ENCODE measurements at places on chromosomes 6 and 20.

DNA sequence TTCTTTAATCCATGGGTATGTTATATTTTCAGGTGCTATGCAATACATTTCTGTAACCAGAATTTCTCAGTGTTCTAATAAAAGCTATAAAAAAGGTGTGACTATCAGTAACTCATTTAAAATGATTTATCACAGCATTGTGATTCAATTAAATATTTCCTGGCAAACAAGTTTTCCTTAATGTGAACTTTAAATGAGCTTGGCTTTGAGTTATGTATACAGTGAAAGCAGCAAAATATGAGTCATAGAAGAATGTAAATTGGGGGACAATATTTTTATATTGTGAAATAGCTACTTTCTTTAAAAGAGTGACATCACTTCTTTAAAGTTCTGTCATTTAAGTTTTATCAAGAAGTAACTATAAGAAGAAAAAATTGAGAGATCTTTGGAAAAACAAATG lies 484.9 kb upstream of the MAN1A1 start:
- no peak for DNase-seq

DNA sequence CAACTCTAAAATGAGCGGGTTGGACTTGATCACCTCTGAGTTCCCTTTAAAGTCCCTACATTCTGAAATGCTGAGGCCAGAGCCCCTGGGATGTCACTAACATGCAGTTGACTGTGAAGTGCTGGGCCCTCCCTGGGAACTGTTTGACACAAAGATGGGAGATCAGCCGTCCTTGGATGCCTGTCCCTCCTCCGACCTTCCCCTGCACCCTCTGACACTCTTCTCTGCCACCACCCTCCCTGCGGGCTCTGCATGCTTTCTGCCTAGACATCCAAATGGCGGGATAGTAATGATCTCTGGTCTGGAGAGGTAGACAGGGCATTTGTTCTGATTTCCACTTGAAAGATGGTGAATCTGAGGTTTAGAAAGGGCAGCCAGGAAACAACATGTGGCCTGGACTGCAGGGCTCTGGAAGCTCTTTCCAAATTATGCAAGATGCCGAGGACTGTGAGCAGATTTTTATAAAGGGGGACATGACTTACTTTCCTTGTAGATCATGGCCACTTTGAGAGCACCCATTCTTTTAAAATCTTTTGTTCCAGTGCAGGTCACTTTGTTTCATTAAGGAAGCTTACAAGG lies 113.2 kb downstream of the ZDHHC14 start:
- DNase-seq = no peak

DNA sequence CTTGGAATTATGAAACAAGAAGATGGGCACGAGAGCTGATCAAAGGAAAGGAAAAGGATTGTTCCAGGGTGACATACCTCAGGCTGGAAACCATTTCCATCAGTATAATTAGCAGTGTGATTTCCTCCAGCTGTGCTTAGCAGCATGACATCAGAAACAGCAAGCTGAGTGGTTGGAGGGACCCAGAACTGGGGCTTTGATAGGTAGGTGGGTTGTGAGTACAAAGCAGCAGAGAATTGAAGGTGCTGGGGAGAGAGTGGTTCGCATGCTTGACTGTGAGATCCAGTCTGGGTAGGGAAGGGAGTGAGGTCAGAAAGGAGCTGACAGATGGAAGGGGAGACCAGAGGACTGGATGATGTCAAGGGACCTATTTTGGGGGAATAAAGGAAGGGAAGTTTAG lies 90.4 kb downstream of the CD164 start:
- no peak for DNase-seq

DNA sequence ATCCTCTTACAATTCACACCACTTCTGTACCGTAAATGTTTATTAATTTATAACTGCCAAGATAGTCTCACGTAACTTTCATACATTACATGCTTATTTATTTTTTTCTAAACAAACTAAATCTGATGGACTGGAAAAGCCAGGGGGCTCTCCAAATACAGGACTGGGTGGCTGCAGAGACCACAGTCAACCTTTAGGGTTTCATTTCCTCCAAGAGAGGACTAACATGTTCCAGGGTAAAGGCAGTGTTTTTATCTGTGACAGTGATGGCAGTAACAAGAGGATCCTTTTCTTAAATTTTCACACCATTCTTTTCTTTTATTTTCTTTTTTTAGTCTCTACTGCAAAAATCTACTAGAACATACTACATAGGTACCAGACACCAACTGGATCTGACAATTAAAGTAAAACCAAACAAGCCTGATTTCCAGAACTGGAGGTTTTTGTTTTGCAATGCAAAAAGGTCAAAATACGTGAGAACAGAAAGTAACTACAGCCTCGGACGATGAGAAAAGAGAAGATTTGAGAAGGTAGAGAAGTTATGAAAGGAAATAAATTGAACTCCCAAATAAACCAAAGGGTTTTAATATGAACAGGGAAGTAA lies 1.2 kb downstream of the LMBRD1 start:
- DNase-seq = peak; percentile 41

GRCh38 chr6:2396846-2397630 lies 151.6 kb upstream of the GMDS start:
- no peak for DNase-seq

GRCh38 chr6:138692978-138693909 lies 80.3 kb upstream of the CCDC28A start:
- DNase-seq = peak; percentile 30

- DNase-seq = no peak
Observed at GRCh38 chr6:131112249-131112648, 23.0 kb upstream of the AKAP7 start.

- peak; percentile 93 for DNase-seq
Observed at GRCh38 chr20:5528719-5529256, 212.0 kb upstream of the PROKR2 start.

GRCh38 chr20:58546416-58546711 lies 31.2 kb upstream of the APCDD1L start:
- no peak for DNase-seq

DNA sequence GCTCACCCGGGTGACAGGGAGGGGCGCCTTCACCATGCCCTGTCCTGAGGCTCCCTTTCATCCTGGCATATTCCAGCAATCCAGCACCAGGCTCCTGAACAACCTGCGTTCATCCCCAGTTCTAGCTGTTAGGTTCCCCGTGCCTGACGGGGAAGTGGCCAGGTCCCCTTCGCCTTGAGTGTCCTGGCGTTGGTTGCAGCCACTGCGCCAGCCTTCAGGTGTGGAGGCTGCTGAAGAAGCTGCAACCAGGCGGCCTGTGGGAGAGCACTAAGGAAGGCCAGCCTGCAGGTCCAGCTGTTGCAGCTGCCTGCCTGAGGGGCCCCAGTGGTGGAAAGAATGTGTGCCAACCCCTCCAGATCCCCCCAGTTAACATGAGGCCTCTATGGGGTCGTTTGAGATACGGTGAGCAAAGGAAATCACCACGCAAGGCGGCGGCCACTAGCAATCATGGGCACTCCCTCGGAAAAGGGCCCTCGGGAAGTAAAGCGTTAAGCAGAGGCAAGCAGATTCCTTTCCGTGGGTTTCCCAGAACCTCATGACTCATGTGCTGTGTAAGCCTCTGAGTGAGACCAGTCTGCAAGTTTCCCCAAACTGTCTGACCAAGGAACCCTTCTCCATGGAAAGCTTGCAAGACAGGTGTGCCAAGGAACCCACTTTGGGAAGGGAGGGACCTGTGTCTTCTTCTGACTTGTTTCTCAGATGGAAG lies 320.8 kb downstream of the TAF4 start:
- DNase-seq = no peak

GRCh38 chr6:52505726-52506409 lies 71.0 kb downstream of the TRAM2 start:
- peak; percentile 17 for DNase-seq

- no peak for DNase-seq
Observed at GRCh38 chr6:47250302-47250701, 59.4 kb downstream of the TNFRSF21 start.

- DNase-seq = no peak
Observed at GRCh38 chr6:124676033-124676432, 286.2 kb upstream of the RNF217 start.

DNA sequence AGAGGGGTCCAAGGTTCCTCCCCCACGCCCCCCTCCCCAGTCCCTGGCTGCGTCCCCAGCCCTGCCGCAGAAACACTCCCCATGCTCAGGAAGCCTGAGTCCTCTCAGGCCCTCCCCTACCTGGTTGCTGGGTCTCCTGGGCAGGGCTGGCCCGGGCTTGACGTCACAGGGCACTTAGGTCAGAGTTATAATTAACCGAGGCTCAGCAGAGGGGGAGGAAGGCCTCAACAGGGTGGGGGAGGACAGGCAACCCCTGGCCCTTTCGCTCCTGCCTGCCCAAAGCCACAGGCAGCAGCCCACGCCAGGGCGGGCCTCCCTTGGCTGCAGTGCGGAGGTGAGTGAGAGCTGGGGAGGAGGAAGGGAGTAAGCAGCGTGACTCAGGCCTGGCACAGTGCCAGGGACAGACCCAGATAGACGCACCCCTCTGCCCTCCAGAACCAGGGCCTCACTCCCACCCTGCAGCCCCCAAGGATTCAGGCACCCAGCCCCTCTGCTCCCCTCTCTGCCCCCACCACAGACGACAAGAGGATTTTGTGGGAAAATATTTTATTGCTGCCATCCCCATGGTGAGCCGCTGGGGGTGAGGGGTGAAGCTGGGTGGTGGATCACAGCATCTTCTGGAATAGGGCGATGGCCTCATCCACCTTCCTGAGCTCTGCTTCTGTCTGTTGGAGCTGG lies at the start of gene VWA7:
Gene VWA7, minus strand, starts transcription at position 340 of the 678 bp plus-strand sequence. CDS start 549 bp downstream, outside the sequence.
- DNase-seq = peak; percentile 86

DNA sequence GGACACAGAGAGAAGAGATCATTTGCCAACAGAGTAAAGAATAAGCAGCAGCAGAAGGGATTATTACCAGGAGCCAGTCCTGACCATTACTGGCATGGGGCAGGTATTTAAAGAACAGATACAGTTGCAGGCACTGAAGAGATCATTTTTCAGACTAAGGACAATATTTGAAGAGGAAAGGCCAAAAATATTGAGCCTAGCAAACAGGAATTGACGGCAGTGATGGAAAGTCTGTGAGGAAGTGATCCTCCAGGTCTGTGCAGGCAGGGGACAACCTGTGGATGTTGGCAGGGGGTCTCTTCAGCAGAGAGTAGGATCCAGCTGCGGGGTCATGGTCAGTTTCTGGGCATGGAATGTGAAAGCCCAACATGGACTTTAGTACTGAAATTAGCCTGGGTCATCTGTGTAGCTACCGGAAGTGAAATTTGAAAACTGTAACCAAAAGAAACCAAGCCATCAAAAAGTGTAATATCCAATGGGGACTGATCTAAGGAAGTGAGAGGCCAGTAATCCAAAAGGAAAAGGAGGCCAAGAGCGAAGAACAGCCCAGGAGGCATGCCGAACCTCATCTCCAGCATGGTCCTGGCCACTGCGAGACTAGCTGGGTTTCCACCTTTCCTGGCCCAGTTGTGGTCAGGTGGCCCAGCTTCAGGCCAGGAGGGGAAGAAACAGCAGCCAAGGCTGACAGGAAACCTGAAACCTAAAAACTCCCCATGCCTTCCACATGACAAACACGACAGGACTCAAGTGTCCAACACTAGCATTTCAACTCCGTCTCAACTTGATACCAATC lies 115.1 kb upstream of the TNFAIP3 start:
- no peak for DNase-seq

DNA sequence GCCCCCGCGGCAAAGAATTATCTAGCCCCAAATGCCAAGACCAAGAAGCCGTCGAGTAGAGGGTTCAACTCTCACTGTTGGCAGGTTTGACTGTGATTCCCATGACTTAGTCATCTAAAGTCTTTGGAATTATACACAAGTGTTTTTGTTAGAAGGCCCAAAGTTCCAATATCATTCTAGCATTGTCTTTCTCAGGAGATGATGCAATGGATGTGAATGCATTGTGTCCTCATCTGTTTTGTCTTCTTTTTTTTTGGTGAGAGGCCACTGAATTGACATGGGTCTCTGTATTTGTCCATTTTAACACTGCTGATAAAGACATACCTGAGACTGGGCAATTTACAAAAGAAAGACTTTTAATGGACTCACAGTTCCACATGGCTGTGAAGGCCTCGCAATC lies 290.5 kb upstream of the ZFP64 start:
- no peak for DNase-seq

- DNase-seq = no peak
Observed at GRCh38 chr20:11895861-11896387, 21.8 kb upstream of the BTBD3 start.

- DNase-seq = no peak
Observed at GRCh38 chr6:162605881-162606280, 121.7 kb downstream of the PRKN start.

DNA sequence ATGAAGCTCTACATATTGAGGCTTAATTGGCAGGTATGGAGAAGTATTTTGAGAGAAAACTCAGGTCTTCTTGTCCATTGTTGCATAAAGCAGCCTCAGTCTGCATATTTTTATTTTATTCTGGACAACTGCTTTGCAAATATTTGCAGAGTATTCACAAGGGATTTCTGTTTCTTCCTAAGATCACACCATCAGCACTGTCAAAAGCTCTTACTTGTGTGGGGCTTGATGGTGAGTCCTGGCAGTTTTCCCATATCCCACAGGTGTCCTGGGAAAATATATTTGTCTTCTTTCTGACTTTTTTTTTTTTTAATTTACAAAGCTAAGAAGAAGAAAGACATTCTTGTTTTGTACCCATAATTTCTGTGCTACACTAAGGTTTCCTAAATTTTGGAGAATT lies 16.9 kb upstream of the MLIP start:
- no peak for DNase-seq

DNA sequence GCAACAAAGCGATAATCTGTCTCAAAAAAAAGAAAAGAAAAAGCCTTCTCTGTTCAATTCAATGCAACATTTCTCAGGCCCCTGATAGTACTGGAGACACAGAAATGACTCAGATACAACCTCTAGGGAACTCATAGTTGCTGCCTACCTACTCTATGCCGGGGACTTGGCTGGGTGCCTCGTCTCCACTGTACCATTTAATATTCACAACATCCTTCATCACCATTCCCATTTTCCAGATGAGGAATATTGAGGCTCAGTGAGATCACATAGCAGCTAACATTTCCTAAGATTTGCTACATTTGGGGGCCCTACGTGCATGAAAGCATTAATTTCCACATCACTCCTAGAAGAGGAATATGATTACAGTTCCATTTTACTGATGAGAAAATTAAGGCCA lies 7.5 kb downstream of the NOL4L start:
- no peak for DNase-seq

GRCh38 chr20:34010405-34010931 lies 16.8 kb downstream of the RALY start:
- no peak for DNase-seq

GRCh38 chr6:53313784-53314400 lies 34.9 kb downstream of the ELOVL5 start:
- peak; percentile 89 for DNase-seq

GRCh38 chr20:36116807-36117441 lies 37.6 kb upstream of the EPB41L1 start:
- DNase-seq = no peak

- no peak for DNase-seq
Observed at GRCh38 chr20:6837730-6838129, 70.2 kb downstream of the BMP2 start.

DNA sequence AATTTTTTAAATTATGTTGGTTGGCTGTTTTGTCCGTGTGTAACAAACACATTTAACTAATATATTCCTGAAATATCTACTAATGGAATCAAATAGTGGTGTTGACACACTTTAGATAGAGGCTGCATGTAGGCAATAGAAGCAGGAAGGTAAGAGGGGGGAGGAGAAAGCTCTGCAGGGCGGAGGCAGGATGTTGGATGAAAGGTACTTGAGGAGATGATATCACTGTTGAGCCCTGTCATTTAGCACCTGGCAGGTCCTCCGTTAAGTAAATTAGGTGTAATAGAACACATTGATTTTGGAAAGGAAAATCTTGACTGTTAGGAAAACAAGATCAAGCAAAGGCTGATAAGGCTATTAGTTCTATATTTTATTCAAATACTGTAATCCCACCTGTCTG lies 618.7 kb downstream of the PKHD1 start:
- no peak for DNase-seq

Measured in hematopoietic multipotent progenitor cell treated with erythropoietin and hydrocortisone succinate and interleukin-3 and kit ligand, for 8 days (in vitro differentiated cells).